ENCODE measurements at places on chromosomes 12 and 14. TPM values are rescaled to one million over a fixed set of nuclear protein-coding genes. Genes with fewer than 3 reads are reported as not detected.

Gene LPAR5
- total RNA-seq = not detected

Gene OR6C2
- total RNA-seq = not detected

DNA sequence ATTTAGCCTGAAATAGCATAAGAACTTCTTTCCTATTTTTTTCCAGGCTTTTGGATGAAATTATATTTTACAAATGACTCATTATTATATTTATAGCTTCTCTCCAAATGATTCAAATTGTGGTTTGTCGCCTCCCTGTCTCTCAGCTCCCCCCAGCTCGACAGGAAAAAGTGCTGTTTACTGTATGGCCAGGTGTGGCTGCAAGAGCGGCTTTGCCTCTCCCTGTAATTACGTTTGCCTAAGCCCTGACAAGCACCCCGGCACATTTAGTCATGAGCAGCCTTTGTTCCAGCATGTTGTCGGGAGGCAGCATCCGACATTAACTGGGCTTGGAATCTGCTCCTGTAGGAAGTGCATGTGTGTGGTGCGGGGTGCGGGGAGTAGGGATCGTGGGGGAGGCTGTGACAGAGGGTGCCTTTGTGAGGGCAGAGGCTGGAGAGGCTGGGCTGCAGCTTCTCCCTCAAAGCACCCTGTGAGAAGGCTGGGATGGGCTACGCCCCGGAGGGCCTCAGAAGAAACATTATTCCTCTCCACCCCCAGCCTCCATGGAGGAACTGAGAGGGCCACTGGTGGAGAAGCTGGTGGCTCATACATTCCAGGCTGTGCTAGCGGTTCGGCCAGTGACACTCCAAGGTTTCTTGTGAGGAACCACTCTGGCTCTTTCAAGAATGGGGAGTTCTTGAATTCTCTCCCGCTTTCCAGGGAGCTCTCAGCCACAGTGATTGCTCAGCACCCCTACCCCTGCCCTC lies 42.1 kb upstream of the CTDSP2 start:
- H3K27ac ChIP-seq = peak overlapping the region; percentile 90
- peak; percentile 73 for DNase-seq
- H3K4me3 ChIP-seq = peak overlapping the region; percentile 16
- H3K4me1 ChIP-seq = peaks cover 42% of the 10 kb centered on the region
- H3K27me3 ChIP-seq = no peaks in the 10 kb centered on the region

- H3K27me3 ChIP-seq = no peaks in the 10 kb centered on the region
- H3K4me3 ChIP-seq = no peak overlapping the region
- no peak for DNase-seq
- H3K27ac ChIP-seq = no peak overlapping the region
These were observed 71.3 kb downstream of the PRIMA1 start for GRCh38 chr14:93716746-93717667.

DNA sequence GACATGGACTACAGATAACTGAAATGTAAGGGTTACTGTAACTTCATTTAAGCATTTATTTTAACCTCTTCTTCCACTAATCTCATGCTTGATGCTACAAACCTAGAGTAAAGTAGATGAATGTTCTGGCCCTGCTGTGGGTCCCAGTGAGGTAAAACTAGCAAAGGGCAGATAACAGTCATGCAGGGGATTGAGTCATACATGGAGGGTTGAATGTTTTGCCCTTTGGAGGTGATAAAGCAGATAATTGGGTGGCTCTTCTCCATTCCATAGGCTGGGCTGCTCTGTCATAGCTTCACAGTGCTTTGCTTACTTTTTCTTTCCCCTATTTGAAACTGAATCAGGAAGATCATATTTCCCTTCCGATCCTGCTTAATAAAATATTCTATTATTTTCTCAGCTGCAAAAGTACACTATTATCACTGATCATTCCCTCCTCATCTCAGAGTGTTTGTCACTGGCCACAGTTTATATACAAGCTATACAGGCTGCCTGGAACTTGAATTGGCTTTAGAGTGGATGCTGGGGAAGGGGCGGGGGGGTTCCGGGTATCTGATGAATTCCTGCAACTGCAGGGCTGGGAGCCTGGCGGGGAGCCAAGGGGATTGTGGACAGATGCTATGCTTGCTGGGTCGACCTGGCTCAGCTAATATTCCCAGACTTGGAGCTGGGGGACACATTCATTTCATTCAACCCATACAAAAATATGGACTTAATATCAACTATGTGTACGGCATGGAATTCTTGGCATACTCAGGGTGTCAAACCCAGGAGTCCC lies 235.1 kb downstream of the NRXN3 start:
- no peaks in the 10 kb centered on the region for H3K4me1 ChIP-seq
- H3K27ac ChIP-seq = no peak overlapping the region
- no peaks in the 10 kb centered on the region for H3K36me3 ChIP-seq
- DNase-seq = no peak
- no peak overlapping the region for H3K4me3 ChIP-seq

GRCh38 chr14:101849640-101850039 lies 88.1 kb downstream of the PPP2R5C start:
- H3K27ac ChIP-seq = no peak overlapping the region
- H3K4me3 ChIP-seq = no peak overlapping the region
- no peaks in the 10 kb centered on the region for H3K36me3 ChIP-seq
- H3K27me3 ChIP-seq = no peaks in the 10 kb centered on the region
- peaks cover 2% of the 10 kb centered on the region for H3K4me1 ChIP-seq
- no peak for DNase-seq

Measured in fibroblast of lung (primary cell).